CD8-positive, alpha-beta memory T cell (primary cell): ENCODE measurements at places on chromosomes 7 and 10. TPM values are rescaled to one million over a fixed set of nuclear protein-coding genes. Genes with fewer than 3 reads are reported as not detected.

GRCh38 chr10:36390221-36390620, 735.2 kb upstream of the ANKRD30A start:
- no peak for DNase-seq

DNA sequence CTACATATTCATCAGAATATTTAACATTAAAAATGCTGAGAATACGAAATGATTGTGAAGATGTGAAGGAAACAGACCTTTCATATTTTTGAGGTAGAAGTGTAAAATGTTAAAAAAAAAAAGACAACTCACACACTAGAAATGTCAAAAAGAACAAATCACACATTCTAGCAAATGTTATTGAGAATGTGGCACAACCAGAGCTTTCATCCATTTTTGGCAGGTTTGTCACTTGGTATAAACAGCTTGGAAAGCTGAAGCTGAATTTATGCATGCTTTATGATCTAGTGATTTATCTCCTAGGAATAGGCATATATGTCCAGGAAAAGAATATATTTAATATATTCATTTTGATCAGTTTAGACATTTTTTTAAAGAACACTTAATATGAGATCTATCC, 784.9 kb upstream of the GHITM start:
- DNase-seq: no peak

DNA sequence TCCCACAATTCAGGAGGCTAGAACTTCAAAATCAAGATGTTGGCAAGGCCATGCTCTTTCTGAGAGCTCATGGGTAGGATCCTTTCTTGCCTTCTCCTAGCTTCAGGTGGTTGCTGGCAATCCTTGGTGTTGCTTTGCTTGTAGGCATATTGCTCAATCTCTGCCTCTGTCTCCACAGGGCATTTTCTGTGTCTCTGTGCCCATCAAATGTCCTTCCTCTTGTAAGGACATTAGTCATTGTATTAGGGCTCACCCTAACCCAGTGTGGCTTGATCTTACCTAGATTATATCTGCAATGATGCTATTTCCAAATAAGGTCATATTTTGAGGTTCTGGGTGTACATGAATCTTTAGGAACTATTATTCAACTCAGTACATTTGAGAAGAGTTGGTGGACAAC, 20.1 kb downstream of the BET1 start:
- no peak for DNase-seq

DNA sequence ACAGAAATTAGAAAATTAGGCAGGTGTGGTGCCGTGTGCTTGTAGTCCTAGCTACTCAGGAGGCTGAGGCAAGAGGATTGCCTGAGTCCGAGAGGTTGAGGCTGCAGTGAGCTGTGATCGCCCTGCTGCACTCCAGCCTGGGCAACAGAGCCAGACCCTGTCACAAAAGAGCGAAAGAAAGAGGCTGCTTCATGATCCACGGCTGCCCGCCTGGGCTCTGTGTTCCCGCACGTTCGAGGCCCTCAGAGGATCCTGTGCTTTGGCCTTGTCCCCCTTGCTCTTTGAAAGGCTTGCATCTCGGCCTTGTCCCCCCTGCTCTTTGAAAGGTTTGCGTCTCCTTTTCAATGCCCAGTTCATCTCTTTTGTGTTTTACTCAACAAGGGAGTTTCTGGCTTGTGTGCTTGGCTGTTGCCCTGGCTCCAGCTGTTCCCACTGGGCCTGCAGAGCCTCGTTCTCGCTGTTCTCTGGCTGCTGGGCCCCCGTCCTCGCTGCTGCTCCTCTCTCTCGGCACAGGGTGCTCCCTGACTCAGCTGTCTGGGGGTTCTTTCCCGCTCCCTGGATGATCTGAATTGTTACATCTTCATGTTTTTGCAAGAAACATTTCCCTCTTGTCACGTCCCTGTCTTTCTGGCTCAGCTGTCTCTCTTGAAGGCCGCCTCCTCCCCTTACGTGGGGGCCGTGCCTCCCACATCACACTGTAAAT, 45.1 kb upstream of the INPP5A start:
- DNase-seq: no peak

The ZFAND4 gene
- total RNA-seq: 11.0 TPM

The PUS7 gene
- 31.6 TPM for total RNA-seq

The PAPSS2 gene
- 0.46 TPM for total RNA-seq
